Stimulated activated CD4-positive, alpha-beta T cell treated with anti-CD3 and anti-CD28 coated beads, Interleukin-4, amount 100 ng/mL, for 48 hours (primary cell): ENCODE measurements at places on chromosomes 3 and 15.

DNA sequence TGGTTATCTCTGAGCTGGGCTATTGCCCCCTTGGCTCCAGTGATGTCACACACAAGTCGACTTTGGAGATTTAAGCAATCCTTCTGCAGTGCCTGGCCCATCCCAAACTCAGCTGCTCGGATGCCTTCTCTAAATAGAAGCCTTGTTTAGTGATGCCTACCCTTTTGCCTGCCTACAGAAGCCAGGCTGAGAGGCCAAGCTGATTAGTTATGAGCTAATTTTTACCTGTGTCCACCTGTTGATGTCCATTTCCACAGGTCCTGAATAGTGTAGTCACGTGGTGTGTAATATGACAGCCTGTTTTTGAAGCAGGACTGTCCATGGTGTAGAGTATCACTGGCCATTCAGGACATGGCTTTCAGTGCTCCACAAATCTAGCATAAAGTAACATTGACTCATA is 45.5 kb downstream of the SSUH2 start:
- no peak for DNase-seq

GRCh38 chr3:158737976-158738615 is 5.8 kb upstream of the RARRES1 start:
- DNase-seq, result no peak

GRCh38 chr3:13657660-13658435 is 108.9 kb downstream of the FBLN2 start:
- DNase-seq, result peak; percentile 62

DNA sequence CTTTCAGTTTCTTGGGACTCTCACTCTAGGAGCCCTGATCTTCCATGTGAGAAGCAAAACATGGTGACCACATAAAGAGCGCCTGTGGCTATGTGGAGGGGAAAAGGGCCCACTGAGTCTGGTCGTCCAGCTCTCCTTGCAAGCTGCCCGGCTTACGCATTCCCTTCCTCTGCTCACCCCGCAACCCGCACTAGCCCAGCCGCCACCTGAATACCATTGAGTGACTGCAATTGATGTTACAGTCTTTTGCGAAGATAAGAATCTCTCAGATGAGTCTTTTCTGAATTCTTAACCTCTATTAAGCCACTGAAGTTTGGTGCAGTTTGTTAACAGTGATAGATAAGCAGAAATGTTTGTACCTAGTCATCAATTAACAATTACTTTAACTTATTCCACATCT is 589.0 kb upstream of the DPPA4 start:
- no peak for DNase-seq

- DNase-seq, result no peak
These were observed 462 bp downstream of the IGDCC3 start for GRCh38 chr15:65377105-65377975.

DNA sequence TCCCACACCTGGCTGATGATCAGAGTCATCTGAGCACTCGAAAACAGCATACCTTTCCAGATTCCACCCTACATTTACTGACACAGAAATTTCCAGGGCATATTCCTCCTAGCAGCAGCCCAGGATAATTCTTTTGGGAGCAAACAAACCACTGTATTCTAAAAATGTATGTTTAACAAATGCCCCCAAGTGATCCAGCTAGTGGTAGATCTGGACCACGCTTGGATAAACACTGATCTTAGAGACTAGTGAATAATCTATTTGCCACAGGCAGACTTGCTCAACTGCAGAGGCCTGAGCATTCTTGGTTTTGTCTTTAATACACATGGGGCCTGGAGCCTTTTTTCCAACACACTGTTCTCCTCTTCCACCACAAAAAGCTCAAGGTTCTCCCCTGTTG is 89.6 kb downstream of the TM4SF4 start:
- no peak for DNase-seq

GRCh38 chr15:31062310-31062847 is 39.1 kb downstream of the TRPM1 start:
- DNase-seq, result no peak

DNA sequence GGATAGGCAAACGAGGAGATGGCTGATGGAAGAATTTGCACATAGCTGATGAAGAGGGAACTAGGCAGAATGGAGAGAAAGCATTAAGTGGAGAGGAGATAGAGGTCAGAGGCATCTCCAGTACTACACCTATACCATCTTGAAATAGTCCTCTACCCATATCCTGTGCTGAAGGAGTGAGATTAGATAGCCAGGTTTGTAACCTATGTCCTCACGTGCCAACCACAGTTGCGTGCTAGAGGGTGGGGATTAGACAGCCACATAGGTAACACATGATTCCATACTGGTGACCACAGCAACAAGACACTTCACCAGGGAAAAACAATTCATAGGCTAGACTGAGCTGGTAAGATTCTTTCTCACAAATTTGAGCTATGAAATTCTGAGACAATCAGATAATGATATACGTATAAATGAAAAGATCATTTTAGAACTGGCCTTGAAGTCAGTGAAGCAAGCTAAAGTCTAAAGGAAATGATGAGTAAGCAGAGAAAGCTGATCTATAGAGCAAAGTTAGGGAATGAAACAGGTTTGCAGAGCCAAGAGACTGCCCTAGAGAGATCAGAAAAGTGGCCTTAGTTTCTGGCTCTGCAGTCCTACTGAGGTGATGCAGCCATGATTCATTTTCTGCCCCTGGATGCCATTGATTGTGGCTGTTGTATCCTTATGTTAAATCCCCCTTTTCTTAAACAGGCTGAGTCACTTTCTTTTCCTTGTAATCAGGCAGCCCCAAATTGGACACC is 17.7 kb downstream of the MYNN start:
- DNase-seq, result no peak

DNA sequence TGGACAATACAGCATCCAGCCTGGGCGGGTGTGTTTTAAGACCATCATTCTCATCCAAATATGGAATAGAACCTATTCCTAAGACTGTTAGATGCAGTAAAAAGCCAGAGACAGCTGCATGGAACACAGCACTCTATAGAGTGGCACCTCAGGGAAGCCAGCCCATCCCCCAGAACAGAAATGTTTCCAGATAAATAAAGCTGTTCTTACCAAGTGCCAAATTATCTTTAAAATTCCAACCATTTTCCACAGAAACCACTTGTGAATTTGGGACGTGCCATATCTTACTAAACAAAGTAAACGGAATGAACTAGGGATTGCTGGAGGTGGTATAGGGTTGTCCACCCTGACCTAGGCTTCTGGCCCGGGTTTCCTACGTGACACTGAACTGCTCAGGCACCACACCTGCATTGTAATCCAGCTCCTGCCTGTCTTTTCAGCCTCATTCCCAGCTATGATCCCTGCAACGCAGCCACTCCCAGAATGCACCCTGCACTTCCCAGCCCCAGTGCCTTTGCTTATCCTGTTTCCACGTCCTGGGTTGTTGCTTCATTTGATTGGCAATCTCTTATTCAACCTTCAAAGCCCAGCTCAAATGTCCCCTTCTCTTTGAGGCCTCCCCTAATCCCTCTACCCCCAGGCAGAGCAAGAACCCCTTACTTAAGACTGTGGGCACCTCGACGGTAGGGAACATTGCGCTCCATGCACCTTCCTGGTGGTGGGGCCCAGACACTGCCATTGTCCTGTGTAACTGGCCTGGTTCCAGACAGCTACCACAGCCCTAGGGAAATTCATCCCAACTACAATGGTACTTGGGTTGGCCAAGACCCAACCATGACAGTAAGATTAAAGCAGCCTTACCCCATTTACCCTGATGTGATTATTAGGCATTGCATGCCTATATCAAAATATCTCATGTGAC is 100.2 kb downstream of the IQSEC1 start:
- DNase-seq, result no peak

- DNase-seq, result no peak
These were observed 391.8 kb downstream of the VPS13C start for GRCh38 chr15:61668444-61668843.

DNA sequence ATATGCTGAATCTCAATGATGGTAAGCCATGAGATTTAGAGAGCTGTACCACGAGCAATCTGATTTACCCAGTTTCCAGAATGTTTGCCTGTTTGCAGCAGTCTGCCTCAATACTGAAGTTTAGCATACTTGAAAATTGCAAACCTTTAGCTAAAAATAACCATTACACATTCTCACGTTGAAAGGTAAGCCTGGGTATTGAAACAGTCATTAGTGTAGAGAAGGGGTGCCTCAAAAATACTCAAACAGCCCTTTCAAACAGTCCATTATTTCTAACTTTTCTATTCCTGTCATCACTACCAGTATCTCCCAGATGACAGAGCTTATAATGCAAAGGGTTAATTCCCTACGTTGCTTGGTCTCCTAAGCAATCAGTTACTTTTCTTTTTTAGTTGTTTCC is 111.8 kb upstream of the MBNL1 start:
- no peak for DNase-seq

- DNase-seq, result no peak
These were observed 17.7 kb downstream of the FRMD4B start for GRCh38 chr3:69368129-69368741.

DNA sequence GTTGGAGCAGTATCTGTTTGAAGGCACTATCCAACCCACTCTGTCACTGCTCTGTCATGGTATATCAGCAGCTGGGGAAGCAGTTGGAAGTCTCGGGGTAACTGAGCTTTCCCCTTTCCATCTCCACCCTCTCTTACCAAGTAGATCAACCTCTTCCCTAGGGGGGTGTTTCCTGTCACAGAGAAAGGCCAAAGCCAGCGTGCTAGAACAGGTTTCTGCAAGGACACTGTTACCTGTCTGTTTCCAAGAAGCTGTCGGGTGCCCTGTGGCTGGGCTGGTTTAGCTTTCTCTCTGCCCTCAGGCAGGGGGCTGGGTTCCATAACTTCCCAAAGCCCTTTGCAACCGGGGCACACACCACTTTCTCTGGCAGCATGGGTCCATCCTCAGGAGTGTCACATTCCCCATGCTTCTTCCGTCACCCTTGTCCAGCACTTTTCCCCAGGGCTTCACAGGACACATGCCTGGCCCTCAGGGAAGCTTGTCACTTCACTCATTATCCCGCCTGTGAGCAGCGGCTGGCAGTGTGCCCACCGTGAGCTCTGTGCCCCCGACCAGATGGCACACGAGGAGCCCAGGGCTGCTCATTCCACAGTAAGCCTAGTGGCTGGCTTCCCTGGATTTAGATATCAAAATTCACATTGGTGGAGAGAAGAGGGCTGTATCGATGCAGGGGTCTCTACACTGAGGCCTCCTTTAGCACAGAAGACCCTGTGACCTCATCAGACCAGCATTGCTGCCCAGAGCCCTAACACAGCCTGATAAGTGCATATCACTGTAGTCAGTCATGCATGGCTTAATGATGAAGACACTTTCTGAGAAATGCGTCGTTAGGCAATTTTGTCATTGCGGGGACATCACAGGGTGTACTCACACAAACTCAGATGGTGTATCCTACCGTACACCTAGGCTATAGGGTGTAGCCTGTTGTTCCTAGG is 205.8 kb downstream of the SLCO3A1 start:
- no peak for DNase-seq

DNA sequence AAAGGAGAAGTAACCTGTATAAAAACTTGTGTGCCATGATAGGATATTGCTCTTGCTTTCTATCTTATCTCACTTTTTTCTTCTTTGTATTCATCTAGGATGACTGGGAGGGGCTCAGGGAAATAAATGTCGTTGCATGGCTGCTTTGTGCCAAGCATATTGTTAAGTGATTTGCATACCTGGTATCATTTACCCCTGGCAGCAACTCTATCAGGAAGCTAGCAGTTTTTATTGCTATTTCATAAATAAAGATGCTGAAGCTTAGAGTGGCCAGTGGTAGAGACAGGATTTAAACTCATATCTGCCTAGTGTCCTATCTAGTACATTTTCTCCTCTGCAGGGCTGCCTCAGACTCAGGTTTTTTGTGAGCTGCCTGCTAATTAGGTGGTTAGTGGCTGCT is 253.3 kb downstream of the PTPRG start:
- DNase-seq, result no peak

GRCh38 chr15:83092309-83092976 is 15.0 kb upstream of the TM6SF1 start:
- DNase-seq, result no peak

GRCh38 chr15:67157521-67158252 is 92.3 kb downstream of the SMAD3 start:
- no peak for DNase-seq

GRCh38 chr3:149235599-149236424 is 14.2 kb upstream of the CP start:
- no peak for DNase-seq

DNA sequence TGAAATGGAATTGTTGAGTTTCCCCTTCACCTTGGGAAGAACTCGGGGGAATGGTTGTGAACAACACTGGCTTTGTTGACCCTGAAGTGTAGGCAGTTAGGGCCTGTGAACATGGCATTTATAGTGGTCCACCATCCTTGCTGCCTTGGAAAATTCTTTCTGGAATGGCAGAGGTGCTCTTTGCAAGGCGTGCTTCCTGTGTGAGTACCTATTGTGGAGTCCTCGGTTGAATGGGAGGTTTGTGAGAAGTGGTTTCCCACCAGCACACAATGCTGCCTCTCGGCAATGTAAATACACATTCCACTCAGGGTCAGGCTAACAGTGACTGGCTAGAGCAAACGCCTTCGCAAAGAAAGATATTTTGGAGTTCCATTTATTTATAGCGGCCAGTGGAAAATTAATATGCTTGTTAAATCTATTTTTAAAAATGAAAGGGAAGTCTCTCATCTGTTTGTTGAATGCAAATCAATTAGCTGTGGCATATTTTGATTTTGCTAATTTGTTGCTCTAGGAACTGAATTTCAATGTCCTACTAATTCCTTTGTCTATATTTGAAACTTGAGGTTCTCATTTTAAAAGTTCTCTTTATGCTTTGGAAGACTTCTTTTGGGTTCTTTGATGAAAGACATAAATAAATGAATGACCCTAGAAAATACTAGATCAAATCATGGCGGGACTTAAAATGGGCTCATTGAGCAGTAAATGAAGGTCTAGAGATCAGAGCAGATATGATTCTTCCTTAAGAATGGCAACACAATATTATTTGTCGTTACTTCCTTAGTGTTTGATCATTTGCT is 59.5 kb downstream of the FNDC3B start:
- no peak for DNase-seq

- DNase-seq, result no peak
These were observed 11.7 kb downstream of the SPTBN5 start for GRCh38 chr15:41881920-41882688.

DNA sequence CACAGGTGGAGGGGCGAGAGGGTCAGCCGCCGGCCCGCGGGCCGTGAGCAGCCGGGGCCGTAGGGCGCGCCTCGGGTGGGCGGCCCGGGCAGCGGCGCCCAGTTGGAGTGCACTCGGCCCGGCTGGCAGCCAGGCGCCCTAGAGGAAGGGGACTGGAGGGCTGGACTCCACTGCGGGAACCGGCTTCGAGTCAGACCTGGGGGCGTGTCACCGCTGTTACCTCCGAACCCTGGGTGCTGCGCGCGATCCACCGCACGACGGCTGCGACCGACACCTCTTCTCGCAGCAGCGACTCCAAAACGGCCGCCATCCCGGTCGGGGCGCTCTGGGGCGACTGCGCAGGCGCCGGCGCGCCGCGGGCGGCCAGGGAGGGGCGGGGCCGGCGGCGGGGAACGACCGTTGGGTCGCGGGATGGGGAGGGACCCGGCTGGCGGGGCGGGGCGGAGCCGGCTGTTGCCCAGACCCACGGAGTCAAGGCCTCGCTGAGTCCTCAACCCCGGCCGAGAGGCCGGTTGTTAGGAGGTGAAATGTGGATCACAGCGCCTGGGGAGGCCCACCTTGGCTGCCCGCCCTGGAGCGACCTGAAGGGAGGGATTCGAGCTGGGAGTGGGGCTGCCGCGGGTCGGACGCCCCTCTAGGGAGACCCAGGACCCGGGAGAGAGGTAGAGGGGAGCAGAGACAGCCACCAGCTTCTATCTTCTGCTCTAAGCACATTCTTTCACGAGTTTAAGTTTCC is at the start of gene CDAN1:
Gene CDAN1, minus strand, starts transcription at position 336 of the 736 bp plus-strand sequence. Its CDS starts 26 bp downstream, at position 310.
- DNase-seq, result peak; percentile 90
